ENCODE measurements at places on chromosomes 2 and 18.

- no peak for DNase-seq
Measured at GRCh38 chr2:38948995-38949394, 59.3 kb downstream of the ARHGEF33 start.

- no peak for DNase-seq
Measured at GRCh38 chr2:142980246-142981068, 103.0 kb downstream of the KYNU start.

DNA sequence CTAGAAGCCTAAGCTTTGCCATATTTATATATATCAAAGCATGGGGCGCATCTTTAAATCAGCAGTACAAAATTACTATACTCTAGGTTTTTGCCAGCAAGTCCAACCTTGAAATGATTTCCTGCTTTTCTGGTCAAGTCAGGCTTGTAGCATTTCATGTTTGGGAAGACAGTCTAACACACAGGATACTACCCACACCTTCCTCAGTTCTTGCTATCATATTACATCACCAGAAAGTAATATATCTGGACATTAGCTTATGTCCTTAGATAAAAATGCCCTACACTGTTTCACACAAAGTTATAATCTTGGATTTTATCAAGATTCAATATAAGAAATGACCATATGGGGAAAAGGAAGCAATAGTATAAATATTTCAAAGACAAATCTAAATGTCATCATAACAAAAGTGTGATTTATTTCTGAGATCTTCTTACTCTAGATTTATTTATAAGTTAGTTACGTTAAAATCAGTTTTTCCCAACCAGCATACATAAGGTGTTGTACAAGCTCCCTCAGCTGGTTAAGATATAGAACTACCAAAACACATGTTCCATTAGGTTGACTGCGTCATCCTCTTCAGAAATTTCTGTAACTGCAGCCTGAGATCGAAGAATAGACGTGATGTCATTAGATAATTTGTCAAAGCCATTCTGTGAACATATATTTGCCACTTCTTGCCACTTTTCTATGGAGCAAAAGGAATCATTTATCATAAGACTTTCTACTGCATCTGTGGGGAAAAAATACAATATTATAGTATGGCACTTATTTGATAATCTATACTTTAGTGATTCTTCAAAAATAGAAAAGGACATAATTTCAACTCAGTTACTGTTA, 56.6 kb downstream of the CLHC1 start:
- DNase-seq: no peak

DNA sequence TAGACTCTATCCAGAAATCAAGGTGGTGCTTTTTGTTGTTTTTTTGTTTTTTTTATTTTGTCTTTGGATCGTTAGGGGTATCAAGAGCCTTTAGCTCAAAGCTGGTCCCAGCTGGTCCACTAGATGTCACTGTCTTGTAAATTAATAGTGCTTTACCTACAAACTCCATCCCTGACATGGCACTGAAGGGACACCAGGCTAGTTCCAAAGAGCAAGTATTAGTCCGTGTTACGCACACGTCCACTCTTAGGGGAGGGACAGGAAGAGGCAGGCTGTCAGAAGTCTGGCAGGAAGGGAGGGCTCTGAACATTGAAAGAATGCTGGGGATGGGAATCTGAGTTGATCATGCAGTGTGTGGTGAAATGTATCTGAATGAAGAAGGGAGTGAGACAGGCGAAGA, 85.9 kb upstream of the CCBE1 start:
- no peak for DNase-seq

DNA sequence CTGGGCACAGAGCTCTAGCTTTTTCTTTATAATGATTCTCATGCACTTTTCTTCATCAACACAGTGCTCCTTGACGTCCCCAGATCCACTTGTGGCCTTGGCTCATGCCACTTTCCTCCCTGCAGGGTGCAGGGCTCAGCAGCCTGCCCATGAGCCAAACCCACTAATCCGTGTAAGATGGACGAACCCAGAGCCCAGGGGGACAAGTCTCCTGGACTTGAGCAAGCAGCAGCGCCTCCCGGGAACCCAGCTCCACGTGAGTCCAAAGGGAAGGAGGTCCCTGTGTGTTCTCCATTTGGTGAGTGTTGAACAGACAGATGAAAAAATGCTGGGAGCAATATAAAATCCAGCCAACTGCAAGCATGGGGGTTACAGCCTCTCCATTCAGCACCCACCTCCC, 470.6 kb upstream of the HS6ST1 start:
- DNase-seq: no peak

- no peak for DNase-seq
Measured at GRCh38 chr2:47034973-47035609, 119.5 kb upstream of the MCFD2 start.

GRCh38 chr18:45780568-45780967, 44.9 kb upstream of the SIGLEC15 start:
- no peak for DNase-seq

- DNase-seq: no peak
Measured at GRCh38 chr2:107721178-107721577, 105.5 kb upstream of the RGPD4 start.

- no peak for DNase-seq
Measured at GRCh38 chr2:55087936-55088335, 37.7 kb upstream of the RTN4 start.

- DNase-seq: no peak
Measured at GRCh38 chr18:68842951-68843350, 45.1 kb downstream of the CCDC102B start.

DNA sequence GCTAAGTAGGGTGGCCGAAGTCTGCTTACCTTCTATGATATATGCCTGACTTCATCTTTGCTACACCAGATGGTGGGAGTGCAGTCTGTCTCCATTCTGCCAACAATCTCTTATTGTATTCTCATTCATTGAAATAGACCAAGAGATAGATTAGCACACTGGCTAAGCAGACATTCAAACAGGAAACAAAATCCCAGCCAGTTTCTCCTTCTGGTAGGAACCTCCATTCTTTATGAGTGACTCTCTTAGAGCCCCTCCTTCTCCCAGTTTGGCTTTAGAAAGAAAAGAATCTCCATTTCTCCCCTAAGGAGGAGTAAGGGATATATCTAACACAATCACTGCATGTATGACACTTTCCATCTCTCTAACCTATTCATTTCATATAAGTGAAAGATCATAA, 118.9 kb upstream of the COL5A2 start:
- DNase-seq: no peak

DNA sequence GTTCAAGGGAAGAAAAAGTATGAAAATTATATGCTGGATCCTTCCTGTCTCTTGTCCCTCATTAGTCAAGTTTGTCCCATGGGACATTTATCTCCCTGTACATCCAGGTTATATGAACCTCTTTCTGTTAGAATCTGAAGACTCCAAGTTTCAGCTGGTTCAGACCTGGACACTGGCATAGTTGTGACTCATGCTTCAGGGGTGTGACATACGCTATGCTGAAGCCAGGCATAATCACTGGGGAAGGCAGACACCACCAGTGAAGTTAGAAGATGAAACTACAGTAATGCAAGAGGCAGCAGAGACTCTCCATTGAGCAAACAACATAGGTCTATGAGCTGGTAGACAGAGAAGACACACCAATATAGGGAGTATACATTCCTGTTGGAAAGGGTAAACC, 269.7 kb upstream of the SLC8A1 start:
- no peak for DNase-seq

DNA sequence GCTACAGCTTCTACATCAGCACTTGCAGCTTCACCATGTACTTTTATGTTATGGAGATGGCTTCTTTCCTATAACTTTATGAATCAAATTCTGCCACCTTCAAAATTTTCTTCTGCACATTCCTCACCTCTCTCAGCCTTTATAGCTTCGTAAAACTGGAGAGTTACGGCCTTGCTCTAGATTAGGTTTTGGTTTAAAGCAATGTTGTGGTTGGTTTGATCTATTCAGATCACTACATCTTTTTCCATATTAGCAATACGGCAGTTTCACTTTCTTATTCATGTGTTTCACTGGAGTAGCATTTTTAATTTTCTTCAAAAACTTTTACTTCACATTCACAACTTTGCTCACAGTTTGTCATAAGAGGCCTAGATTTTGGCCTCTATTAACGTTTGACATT, 242.9 kb upstream of the GYPC start:
- no peak for DNase-seq

DNA sequence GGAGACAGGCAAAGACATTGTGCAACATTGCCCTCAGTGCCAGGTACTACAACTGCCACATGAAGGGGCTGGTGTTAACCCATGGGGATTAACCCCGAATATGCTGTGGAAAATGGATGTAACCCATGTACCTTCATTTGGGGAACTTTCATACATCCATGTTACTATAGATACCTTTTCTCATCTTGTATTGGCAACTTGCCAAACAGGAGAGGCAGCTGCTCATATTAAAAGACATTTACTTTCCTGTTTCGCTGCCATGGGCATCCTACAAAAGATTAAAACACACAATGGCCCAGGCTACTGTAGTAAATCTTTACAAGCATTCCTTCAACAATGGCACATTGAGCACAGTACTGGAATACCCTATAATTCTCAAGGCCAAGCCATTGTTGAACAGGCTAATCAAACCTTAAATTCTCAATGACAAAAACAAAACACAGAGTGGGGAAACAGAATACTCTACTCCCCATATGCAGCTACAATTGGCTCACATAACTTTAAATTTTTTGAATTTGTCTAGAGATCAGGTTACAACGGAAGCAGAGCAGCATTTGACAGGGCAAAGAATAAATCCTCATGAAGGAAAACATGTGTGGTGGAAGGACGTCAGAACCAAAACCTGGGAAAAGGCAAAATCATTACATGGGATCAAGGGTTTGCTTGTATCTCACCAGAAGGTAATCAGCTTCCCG, 1723.5 kb upstream of the LRRTM1 start:
- DNase-seq: no peak

DNA sequence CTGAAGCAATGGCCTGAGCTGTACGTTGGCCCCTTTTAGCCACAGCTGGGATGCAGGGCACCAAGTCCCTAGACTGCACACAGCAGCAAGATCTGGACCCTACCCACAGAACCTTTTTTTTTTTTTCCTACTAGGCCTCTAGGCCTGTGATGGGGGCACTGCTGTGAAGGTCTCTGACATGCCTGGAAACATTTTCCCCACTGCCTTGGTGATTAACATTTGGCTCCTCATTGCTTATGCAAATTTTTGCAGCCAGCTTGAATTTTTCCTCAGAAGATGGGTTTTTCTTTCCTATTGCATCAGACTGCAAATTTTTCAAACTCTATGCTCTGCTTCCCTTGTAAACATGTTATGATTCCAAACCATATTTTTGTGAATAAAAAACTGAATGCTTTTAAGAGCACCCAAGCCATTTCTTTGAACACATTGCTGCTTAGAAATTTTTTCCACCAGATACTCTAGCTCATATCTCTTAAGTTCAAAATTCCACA, 33.5 kb downstream of the PDE1A start:
- DNase-seq: no peak

DNA sequence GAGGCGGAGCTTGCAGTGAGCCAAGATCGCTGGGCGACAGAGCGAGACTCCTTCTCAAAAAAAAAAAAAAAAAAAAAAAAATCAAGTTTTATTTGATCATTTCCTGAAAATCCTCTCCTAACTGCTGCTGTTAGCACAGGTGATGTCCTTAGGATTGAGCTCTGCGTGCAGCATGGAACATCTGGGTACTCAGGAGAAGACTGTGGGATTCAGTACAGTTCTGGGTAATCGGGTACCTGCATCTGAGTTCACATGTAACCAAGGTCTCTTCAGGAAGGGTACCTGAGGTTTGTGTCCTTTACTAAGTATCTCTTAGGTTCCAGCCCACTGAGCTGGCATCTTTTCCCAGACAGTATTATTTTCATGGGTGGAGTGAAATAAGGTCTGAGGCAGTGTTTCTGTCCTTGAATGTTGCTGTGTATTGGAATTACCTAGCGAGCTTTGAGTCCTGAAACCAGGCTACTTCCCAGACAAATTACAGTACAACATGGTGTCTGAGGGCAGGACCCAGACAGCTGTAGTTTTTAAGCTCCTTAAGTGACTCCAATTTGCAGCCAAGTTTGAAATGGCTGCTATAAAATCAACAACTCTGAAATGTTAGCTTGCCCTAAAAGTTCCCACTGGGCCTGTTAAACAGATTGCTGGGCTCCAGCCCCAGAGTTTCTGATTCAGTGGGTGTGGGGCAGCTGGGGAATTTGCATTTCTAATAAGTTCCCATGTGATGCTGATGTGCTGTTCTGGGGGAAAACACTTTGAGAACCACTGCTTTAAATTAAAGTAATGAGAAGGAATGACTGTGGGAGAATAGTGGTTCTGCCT, 120.5 kb downstream of the PMAIP1 start:
- no peak for DNase-seq

GRCh38 chr2:201965550-201965949, 68.1 kb upstream of the FZD7 start:
- DNase-seq: no peak

- DNase-seq: no peak
Measured at GRCh38 chr2:211900518-211900917, 638.1 kb downstream of the ERBB4 start.

GRCh38 chr18:4058179-4058578, 396.9 kb downstream of the DLGAP1 start:
- no peak for DNase-seq

- no peak for DNase-seq
Measured at GRCh38 chr2:79798776-79799175, 285.9 kb downstream of the CTNNA2 start.

DNA sequence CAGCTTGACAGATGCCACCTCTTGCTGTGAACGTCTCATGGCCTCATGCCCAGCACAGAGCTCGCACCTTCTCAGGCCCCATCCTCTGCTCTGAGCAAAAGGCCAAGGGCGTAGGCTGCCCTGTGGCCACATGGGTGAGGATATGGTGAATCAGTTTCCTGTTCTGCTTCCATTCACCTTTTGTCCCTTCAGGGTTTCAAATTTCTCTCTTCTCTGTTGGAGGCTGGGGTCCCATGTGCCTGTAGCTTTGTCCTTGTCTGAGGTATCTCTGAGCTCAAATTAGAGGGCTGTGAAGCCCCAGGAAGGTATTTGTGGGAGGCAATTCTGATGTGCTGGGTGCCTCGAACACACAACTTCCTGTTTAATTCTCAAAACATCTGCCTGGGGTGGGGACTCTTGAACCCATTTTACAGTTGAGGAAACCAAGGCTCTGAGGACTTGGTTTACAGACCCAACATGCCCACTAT, 29.0 kb downstream of the ZAP70 start:
- DNase-seq: peak; percentile 46

DNA sequence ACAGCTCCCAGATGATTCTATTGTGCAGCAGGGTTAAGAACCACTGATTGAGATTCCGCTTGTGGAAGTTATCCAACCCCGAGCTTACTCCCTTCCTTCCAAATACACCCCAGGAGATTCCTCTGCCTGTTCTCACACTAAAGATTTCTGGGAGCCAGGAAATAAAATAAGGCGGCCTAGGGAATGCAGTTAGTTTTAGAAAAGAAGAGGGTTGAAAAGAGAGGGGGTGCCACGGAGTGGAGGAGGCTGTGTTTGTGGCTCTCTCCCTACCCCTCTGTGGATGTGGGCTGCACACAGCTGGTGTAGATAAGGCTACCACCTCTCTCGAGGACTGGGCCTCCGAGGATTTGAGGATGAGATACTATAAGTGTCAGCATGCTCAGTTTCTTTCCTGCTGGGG, 25.1 kb upstream of the SP3 start:
- DNase-seq: no peak

GRCh38 chr18:79274823-79275222, 120.9 kb upstream of the NFATC1 start:
- DNase-seq: no peak

Measured in activated gamma-delta T cell treated with Interleukin-2 at 50 U/mL for 16 hours (primary cell).